Bone marrow (tissue), 2 donors: ENCODE measurements at places on chromosomes 1 and 21.
A peak's percentile ranks its signal among the peaks of the same experiment; 100 is the strongest.

GRCh38 chr1:7113822-7114221 lies 328.6 kb downstream of the CAMTA1 start:
- DNase-seq, result no peak

- no peak for DNase-seq
These were observed 1.4 kb downstream of the PEA15 start for GRCh38 chr1:160206421-160207117.

- no peak for DNase-seq
These were observed 46.6 kb downstream of the ADARB1 start for GRCh38 chr21:45120975-45121374.

- DNase-seq, result no peak
These were observed 39.9 kb downstream of the PEX14 start for GRCh38 chr1:10514490-10515235.

- peak; percentile 15 for DNase-seq
These were observed 852 bp downstream of the KTI12 start for GRCh38 chr1:52032785-52033131.

GRCh38 chr1:12346483-12347151 lies 116.8 kb downstream of the VPS13D start:
- no peak for DNase-seq

DNA sequence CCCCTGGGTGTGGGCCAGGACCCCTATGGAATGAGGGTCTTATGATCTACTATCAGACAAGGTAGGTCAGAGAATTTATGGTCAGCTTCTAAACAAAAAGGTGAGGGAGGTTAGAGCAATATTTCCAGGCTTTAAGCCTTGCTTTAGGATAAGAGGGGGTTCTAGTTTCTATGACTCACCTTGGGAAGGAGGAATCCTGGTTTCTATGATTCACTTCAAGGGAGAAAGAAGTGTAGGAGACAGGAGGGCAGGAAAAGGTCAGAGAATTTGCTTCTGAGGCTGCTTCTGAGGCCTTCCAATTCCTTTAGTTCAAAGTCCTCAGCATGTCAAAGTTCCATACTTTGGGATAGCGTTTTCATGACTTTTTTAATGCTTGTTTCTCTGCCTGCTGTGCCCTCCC lies 35.2 kb downstream of the RGL1 start:
- no peak for DNase-seq

DNA sequence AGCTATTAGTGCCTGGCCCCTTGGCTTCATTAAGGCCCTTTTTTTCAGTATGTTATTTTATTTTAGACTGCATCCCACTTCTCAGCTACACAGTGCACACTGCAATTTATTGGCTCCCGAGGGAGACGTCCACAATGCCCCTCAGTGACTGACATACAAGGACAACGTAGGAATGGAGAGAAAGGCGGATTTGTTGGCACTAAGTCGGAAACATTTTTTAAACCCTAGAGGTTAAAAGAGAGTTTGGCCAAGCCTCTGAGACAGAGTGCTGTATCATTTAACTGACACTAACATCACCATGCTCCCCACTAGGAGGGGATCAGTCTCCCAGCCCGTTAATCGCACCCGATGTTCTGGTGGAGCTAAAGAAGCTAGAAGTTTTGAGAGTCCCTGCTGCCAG lies 45.7 kb upstream of the FOXD3 start:
- no peak for DNase-seq

GRCh38 chr1:21669258-21670058 lies at the start of gene RAP1GAP:
TSS of gene RAP1GAP (minus strand) at chr1:21669357. CDS start at chr1:21620032, 49,325 bp downstream.
- DNase-seq, result no peak

DNA sequence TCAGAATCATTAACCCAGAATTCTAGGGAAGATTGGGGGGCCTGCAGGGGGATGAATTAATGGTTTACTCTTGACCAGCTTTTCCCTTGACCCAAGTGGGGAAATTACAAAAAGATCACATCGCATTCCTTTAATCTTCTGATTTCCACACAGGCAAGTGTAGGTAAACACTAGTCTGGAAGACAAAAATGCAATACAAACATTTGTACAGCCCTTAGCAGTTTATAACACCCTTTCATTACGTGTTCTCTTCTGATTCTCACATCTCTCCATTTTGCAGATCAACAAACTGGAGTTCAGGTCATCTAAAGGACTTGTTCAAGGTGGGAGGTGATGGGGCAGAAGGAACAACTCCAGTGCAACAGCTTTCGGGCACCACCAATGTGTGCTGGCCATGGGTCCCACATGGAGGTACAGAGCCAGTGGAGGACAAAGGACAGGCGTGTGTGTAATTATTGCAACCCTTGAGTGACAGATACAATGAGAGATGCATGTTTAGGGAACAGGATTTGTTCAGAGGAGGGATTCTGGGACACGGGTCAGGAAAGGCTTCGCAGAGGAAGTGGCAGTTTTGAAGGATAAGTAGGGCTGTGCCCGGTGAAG lies 20.4 kb downstream of the ATF3 start:
- no peak for DNase-seq

GRCh38 chr1:93735722-93736121 lies 54.1 kb upstream of the BCAR3 start:
- no peak for DNase-seq

- no peak for DNase-seq
These were observed 410.0 kb downstream of the TGFB2 start for GRCh38 chr1:218755128-218755527.

GRCh38 chr1:199422206-199422605 lies 605.3 kb upstream of the NR5A2 start:
- no peak for DNase-seq

DNA sequence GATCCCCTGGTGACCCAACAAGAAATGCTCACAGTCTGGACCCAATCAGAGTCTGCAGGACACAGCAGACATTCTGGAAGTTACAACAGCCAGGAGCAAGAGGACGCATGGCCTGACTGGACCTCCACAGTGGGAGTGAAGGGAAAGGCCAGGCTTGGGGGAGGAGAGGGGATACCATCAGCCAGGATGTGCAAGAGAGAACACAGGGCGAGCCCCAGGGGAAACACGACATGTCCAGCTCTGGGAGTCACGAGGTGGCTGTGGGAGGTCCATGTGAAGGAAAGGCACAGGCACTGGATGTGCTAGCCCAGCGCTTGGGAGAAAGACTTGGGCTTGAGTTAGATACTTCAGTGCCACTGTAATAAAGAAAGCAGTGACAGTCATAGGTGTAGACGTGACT lies 87.3 kb downstream of the HSF2BP start:
- DNase-seq, result no peak

DNA sequence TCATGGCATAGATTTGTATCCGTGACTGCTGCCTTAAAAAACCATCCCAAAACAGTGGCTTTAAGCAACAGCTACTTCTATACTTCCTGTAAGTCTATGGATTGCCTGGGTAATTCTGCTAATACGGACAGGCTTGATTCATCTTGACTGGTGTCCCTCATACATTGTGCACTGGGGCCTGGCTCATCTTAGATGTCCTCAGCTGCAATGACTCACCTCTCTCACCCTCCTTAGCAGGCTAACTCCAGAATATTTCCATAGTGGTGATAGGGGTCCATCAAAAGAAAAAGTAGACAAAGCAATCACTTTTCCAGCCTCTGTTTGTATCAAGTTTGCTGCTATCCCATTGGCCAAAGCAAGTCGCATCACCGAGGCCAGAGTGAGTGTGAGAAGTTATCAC lies 409.1 kb upstream of the KAZN start:
- DNase-seq, result no peak

- no peak for DNase-seq
These were observed 13.5 kb downstream of the MAP3K21 start for GRCh38 chr1:233340966-233341516.

GRCh38 chr1:25890239-25891034 lies 14.9 kb upstream of the PAQR7 start:
- no peak for DNase-seq

DNA sequence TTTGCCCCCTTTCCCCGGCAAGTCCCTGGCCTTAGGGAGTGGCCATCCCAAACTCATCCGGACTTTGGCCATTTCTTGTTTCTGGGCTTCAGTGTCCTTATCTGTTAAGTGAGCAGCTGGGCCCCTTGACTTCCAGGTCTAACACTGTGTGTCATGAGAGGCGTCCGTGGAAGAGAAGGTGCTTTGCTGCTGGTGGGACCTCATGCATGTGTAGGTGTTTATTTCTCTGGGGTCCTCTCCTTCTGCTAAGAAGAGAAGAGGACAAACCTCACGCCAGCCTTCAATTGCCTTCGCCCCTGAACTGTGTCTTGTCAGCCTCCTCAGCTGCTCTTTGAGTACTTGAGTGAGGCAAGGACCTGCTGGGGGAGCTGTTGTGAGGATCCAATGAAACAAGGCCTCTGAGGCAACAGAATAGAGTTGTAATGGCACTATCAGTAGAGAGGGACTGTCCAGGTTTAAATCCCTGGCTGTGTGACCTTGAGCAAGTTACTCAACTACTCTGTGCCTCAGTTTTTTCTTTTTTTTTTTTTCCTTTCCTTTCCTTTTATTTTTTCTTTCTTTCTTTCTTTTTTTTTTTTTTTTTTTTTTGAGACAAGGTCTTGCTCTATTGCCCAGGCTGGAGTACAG lies 72.5 kb downstream of the RUNX3 start:
- no peak for DNase-seq

GRCh38 chr1:176073524-176074157 lies 133.4 kb downstream of the COP1 start:
- no peak for DNase-seq

DNA sequence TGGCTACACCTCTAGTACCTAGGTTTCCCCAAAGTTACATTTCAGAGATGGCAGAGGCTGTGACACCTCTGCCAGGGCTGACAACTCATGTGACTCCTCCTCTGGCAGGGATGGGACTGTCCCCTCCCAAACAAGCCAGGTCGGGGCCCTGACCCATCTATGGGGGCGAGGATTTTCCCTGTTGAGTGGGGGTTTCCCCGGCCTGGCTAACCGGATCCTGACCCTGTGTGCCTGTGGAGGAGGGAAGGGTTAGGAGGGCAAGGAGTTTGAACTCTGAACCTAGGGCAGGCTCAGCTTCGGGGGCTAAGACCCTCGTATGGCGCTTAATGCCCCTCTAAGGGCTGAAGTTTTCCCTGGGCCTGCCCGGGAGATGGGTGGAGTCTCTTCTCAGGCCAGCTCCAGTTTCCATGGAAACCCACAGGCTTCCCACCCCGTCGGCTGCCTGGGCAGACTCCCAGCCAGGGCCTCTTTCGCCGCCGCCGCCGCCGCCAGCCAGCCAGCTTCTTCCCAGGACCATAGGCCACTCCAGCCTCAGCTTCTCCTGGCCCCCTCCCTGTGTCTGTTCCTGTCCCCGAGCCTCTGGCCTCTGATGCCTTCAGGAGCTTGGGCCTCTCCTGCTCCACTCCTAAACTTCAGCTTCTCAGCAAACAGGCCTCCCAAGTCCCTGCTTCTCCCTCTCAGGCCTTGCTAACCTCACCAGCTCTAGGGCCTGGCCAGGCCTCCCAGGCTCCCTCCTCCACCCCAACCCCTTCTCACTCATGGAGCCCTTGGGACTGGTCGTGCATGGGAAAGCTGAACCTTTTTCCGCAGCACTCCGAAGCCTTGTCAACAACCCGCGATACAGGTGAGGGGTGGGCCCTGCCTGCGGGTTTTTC lies at the start of gene BTBD19:
BTBD19 (plus strand) TSS at position 461 of the 875 bp plus-strand sequence; CDS start at position 759, 298 bp downstream.
- peak; percentile 61 for DNase-seq

DNA sequence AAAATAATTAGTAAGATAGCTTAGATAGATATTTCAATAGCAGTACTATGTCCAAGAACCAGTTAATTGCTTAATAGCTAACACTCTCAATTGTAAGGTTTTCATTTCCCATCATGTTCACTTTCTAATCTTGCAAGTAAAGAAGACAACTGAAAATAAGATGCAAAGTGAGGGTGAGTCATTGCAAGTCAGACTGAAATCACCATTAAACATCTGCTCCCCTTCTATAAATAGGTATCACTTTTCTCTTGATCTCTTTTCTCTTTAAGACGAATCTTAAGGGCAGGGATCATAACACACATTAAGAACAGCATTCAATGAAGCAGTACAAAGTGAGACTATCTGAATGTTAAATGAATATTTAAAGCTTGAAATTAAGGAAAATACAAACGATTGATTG lies 40.4 kb downstream of the UBR4 start:
- DNase-seq, result no peak

- DNase-seq, result no peak
These were observed 79.2 kb upstream of the TNR start for GRCh38 chr1:175822580-175822979.

- no peak for DNase-seq
These were observed 337.7 kb upstream of the DUSP10 start for GRCh38 chr1:222079566-222079965.

DNA sequence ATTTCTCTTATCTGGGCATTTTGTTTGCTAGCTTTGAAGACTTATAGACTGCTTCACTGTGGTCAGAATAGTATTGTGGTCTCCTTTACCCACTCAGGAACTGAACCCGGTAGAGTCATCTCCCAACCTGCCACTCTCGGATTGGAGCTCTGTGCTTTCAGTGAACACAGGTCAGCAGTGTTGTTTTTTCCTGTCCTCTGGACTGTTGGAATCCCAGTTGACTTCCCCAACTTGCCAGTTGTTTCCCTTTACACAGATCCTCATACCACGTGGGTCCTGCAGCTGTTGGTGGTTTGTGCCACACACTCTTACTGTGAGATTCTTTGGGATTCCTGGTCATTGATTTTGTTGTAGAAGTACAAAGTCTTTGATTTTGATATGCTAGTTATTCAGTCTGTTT lies 214.1 kb downstream of the DYRK1A start:
- DNase-seq, result no peak

- DNase-seq, result no peak
These were observed 25.3 kb downstream of the GABPA start for GRCh38 chr21:25760061-25760460.

DNA sequence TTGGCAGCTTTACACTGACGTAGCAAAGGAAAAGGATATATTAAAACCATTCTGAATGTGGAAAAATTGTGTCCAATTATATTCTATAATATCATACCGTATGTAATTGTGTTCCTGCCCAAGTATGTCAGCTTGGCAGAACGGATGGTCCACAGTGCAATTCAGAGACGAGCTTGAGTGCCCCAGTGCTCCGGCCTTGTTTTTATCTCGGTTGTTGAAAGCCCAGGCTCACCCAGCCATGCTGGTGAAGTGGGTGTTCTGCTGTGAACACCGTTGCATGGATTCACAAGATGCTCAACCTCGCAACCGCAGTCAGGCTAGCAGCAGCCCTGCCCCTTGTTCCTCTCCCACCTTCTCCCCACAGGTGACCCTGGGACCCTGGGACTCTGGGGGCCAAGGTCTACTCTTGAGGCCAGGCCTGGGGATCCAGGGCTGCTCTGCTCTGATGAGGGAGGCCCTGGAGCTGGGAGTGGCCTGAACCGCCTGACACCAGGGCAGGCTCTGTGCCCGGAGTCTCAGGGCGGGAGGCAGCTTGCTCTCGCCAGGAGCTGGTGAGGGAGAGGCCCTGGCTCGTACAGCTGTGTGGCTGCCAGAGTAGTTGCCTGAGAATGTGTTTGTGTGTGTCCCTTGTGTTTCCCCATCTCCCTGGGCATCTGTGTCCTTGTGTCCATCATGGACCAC lies 11.2 kb downstream of the PTPRF start:
- no peak for DNase-seq
